B cell (primary cell): ENCODE measurements at places on chromosomes 6 and 20. TPM values are rescaled to one million over a fixed set of nuclear protein-coding genes. Genes with fewer than 3 reads are reported as not detected.

Gene COL11A2
- polyA plus RNA-seq, result 0.82 and 0.88 TPM in 2 replicates

Gene RNF39
- not detected in 2 replicates for polyA plus RNA-seq

Gene EEF1A2
- 2.4 and 2.9 TPM in 2 replicates for polyA plus RNA-seq

Gene NEURL2
- polyA plus RNA-seq, result 1.6 and 3.3 TPM in 2 replicates
